ENCODE measurements at places on chromosomes 7 and 10.

GRCh38 chr10:95260397-95260881 is 30.4 kb downstream of the PDLIM1 start:
- peak; percentile 46 for DNase-seq

DNA sequence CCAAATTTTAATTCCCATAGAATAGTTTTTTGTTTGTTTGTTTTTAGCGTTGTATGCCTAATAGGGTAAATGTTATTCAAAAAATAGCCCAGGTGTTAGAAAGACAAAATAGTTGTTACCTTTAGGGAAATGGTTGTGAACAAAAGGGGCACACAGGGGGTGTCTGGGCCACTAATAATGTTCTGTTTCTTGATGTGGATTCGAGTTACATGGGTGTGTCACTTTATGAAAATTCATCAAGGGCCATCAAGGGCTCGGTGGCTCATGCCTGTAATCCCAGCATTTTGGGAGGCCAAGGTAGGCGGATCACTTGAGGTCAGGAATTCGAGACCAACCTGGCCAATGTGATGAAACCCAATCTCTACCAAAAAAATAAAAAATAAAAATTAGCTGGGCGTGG is 531.8 kb upstream of the C7orf33 start:
- DNase-seq = no peak

- DNase-seq = no peak
Observed at GRCh38 chr7:583410-584121, 63.9 kb upstream of the PDGFA start.

DNA sequence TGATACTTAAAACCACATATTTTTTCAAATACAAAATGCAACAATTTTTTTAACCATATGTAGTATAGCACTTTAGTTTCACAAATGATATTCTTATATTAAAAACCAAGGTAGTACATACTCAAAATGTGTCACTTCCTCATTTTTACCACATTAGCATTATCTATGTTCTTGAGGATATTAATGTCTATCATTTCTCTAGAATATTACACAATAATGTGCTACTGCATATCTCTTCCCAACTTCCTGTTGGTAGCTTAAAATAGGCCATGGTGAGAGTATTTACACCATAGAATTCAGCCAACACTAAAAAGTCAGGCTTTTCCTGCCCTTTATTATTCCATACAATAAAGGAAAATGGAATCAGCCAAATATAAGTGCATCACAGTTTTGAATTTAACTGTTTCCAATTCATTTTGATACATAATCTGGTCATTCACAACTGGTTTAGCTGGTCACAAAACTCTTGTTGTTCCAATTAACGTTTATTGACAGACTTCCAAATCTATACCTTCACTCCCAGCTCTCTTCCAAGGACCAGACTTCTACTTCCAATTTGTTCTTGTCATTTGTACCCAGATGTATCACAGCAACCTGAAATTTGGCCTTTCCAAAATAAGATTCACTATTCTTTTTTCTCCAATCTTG is 20.0 kb upstream of the LRRC17 start:
- DNase-seq = no peak

GRCh38 chr10:27578316-27578715 is 74.2 kb downstream of the RAB18 start:
- no peak for DNase-seq

- DNase-seq = no peak
Observed at GRCh38 chr7:40808378-40808942, 673.7 kb downstream of the SUGCT start.

GRCh38 chr7:142587578-142588191 is 161.6 kb upstream of the PRSS1 start:
- DNase-seq = peak; percentile 70

- DNase-seq = no peak
Observed at GRCh38 chr7:42534441-42534840, 297.4 kb upstream of the GLI3 start.

GRCh38 chr7:148277042-148277660 is 313.4 kb upstream of the C7orf33 start:
- no peak for DNase-seq

DNA sequence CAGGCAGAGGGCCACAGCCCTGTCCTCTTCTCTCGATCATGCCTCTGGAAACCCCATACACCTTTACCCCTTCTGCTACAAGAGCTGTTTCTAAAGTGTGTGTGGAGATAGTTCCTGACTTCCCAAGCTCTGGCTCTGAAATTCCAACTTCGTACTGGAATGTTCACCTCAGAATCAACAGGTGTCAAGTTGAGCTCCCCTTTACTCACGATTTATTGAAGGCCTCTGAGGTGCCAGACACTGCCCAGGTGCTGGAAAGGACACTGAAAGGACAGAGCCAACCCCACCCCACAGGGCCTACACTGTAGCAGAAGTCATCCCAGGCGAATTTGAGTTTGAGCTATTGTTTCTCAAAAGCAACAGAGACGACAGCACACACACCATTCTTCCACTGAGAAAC is 209.9 kb upstream of the FRMD4A start:
- no peak for DNase-seq

DNA sequence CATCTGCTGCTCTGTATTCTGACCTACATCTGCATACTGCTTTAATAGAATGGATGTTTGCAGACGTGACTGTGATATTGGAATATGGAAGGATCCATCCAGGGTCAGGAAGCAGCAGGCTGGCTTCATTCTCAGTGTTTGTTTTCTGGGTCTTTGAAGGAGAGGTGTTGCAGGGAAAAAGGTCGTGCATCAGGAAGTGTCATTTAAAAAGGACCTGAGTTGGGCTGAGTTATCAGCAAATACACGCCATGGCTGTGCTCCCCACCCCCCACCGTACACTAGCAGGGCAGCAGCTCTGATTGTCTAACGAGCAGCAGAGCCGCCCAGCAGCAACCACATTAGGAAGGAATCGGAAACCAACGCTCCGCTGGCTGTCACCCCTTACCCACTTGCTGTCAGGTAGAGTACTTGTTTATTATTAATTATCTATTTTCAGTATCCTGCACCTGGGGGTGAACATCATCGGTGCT is 63.1 kb upstream of the STEAP1B start:
- peak; percentile 45 for DNase-seq

GRCh38 chr10:5484205-5484604 is 15.2 kb downstream of the CALML5 start:
- no peak for DNase-seq

DNA sequence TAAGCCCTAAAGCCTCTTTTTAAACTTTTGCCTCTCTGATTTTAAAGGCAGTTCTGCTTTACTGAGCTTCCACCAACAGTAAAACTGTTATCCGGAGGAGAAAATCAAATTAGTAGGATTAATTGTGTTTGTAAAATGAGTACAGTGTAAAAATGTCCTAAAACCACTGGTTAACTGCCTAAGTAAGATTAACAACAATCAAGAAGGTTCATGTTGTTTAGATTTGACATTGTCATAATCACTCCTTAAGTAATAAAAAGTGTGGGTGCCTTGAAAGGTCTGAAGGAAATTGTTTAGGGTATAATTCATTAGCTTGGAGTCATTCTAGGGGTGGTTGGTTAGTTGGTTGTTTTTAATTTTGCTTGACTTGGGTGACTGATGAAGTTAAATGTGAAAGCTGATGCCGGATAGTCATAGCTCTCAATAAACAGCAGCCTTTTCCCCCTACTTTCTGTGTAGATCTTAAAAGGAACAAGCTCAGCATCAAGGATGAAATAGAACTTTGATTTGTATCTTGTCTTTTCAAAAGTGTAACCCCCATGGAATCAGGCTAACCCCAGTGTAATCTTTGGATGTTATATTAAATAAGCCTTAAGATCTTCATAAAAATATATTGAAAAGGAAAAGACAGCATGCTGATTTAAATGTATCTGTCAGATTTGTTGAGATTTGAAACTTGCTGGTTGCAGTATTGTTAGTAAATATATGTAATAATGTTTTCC is 148.3 kb downstream of the ARID5B start:
- no peak for DNase-seq

GRCh38 chr7:73976761-73977618 is 51.0 kb upstream of the ELN start:
- no peak for DNase-seq

GRCh38 chr7:137574812-137575211 is 231.3 kb upstream of the PTN start:
- DNase-seq = no peak

DNA sequence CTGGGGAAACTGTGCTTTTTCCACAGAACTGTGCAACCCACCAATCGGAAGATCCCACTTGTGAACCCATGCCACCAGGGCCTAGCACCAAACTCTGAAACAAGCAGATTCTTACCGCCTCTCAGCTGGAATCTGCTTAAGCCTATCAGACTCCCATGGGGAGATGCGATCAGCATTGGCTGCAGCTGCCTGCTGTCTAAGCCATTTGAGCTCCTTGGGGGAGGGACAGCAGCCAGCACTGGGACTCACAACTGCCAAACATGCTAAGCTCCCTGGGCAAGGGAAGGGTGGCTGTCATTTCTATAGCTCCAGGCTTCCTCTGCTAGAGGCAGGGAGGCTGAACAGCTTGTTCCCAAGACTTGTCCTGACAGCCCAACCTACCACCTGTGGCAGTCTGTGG is 283.8 kb downstream of the CDK14 start:
- no peak for DNase-seq

DNA sequence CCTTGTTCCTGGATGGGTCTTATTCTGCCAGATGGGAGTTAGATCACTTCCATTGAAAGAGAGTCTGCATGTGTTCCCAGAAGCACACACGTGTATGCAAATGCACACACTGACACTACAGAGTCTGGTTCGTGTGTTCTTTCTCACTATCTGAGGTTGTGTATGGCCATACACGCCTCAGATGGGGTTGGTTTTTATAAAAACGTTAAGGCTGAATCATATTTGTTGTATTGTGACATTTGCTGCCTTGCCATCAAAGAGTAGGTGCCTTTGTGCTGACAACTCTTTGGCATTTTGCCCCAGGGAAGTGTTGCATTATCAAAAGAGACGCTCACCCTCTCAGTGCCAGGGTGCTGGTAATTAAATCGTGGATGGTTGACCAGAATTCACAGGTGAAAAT is 37.7 kb upstream of the HDAC9 start:
- no peak for DNase-seq

GRCh38 chr7:98622926-98623325 is 5.8 kb downstream of the NPTX2 start:
- DNase-seq = no peak

- no peak for DNase-seq
Observed at GRCh38 chr10:68501691-68502090, 25.6 kb downstream of the SLC25A16 start.

DNA sequence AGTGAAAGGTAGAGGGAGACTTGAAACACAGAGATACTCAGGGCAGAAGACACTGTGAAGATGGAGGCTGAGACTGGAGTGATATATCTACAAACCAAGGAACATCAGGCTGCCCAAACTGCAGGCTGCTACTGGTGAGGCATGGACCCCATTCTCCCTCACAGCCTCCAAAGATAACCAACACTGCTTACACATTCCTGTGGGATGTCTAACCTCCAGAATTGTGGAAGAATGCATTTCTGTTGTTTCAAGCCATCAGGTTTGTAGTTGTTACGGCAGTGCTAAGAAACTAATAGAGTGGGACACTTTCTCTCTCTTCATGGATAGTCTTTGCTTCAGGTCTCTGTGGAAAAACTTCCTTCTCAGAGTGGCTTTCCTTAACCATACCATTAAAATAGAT is 182.6 kb upstream of the TMEM106B start:
- no peak for DNase-seq

- DNase-seq = no peak
Observed at GRCh38 chr10:24451325-24451820, 242.4 kb downstream of the KIAA1217 start.

GRCh38 chr10:102452672-102453340 is 1.5 kb upstream of the C10orf95 start:
- no peak for DNase-seq

DNA sequence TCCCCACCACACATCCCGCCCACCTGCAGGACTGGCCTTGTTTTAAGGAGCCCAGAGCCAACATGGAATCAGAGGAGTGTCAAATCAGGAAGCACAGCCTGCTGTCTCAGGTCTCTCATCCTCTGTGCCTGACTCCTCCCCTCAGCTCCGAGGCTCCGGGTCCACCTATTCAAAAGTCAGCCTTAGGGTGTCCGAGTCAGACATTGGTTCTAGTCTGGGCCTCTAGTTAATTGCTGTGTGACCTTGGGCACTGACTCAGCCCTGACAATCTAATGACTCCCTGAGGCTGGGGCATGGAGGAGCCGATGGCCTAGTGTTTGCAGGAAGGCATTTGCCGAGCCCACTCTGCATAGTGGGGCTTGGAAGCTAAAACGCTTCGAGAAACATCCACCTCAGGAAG is 223.1 kb upstream of the PPP2R2D start:
- DNase-seq = no peak

GRCh38 chr10:76236356-76236755 is 804.9 kb downstream of the LRMDA start:
- DNase-seq = no peak

- DNase-seq = no peak
Observed at GRCh38 chr7:130521258-130521951, 29.5 kb downstream of the MEST start.

- no peak for DNase-seq
Observed at GRCh38 chr10:48779077-48779476, 94.4 kb downstream of the WDFY4 start.

DNA sequence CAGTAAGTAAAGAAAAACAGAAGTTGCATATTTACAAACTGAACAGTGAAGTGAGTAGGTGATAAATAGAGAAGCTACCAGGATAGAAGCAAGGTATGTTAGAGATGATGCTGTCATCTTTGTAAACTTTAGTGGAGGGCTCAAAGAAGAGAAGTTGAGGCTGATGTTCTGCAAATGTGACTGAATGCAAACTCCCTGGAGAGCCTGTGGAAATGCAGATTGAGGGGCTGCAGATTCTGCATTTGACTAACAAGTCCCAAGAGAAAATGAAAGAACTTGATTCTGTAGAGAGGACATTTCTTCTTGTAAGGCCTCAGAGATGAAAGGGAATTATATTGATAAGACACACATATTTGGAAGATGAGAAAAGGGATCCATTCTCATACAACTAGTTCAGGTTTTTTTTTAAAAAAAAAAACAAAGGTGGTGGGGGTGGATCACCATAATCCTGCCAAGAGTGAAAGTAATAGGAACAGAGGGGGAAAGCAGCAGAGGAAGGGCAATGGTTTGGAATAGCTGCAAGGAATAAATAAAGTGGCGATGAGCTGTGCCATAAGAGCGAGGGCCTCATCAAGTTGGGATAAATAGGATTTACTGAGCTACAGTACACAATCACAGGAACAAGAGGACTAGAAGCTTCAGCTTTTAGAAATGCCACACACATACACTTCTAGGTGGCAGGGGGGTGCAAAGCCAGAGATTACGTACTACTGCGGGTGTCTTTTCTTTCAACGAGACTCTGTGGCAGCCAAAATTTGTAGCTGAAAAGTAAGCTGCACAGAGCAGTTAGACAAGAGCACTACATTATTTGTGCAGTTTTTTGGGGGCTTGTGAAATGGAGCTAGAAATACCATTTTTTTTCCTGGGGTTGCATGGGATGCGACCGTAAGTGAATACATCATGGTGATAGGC is 778.5 kb downstream of the NRG3 start:
- DNase-seq = no peak

Measured in HuH-7 (cell line).